Right cardiac atrium (tissue), 5 donors: ENCODE measurements at places on chromosomes 7 and 10.

DNA sequence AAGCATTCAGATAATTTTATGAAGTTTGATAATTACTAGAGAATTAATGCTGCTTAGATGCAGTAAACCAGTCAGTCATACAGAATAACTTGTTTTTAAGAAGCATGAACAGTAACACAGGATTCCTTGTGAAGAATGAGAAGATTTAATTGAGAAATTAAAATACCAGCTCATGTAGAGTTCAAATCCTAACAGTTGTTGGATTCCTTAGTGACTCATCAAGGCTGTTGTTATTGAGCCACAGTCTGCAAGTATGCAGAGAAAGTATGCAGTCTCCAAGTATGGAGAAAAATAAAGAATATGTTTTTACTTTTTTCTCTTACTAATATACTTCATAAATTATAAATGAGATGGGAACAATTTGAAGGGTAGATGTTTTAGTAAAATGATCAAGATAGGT is 30.2 kb upstream of the CYP26C1 start:
- no peak for DNase-seq

DNA sequence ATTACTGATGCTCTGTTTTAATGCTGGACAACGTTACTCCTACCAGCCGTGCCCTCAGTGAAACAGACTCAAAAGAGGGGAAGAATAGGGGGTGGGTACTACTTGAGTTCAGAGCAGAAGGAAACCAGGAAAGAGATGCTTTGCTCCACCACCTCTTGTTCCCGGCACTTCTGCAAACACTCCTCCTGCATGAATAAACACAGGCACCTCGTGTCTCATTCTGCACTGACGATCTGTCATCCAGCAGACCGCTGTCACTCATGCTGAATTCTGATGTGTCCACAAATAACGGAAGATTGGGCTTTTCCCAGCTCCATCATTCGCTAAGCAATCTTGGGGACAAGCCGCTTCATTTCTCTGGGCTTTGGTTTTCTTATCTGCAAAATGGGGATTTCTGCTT is 26.7 kb downstream of the YWHAG start:
- DNase-seq: no peak

DNA sequence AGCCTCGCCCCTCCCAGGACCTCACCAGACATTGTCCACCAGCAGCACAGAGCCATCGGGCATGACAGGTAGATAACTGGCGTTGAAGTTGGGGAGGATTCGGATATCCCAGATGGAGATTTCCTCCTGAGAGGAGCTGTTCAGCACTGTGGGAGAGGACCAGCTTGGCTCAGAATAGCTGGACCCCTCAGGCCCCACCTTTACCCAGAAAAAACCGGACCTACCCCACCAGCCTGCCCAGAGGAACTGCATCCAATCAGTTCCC is 1.5 kb downstream of the TRAPPC14 start:
- no peak for DNase-seq

- DNase-seq: no peak
These were observed 125.5 kb downstream of the NPY start for GRCh38 chr7:24409431-24410024.

- DNase-seq: no peak
These were observed 89.2 kb downstream of the MICALL2 start for GRCh38 chr7:1369916-1370657.
